ENCODE measurements at places on chromosomes 7 and 10.

GRCh38 chr7:156773966-156774365 is 119.0 kb downstream of the LMBR1 start:
- no peak for DNase-seq

DNA sequence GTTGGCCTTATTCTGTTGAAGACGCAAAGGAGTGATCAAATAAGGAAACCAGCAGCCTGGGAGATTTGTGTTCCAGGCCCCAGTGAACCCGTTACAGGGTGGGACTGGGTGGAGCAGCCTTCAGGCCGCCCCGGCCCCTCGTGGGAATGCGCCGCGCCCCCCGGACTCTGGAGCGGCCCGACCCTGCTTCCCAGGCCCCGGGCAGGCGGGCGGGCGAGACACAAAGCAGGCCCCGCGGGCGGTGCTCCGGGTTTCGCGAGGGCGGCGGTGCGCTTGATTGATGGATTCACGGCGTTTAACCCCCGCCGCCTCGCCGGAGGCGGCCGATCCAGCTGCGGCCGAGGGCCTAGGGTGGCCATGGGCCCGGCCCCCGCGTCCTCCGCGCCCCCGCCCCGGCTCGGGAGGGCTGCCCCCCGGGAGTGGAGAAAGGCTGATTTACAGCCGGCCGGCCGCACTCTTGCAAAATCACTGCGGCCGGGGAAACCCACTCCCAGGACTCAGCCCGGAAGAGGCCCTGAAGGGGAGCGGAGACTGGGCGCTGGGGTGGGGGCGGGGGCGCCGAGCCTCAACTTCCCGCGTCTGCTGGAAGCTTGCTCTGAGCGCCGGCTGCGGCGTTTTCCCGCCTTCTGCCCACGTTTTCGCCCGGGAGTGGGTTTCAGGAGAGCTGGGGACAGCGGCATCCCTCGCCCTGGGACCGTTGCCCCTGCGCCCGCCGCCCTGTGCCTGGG is 299.6 kb upstream of the NFE2L3 start:
- DNase-seq = peak; percentile 87

- peak; percentile 33 for DNase-seq
Observed at GRCh38 chr7:31059551-31059950, 7.4 kb downstream of the ADCYAP1R1 start.

GRCh38 chr7:149021725-149022062 is 6.6 kb downstream of the PDIA4 start:
- DNase-seq = no peak

DNA sequence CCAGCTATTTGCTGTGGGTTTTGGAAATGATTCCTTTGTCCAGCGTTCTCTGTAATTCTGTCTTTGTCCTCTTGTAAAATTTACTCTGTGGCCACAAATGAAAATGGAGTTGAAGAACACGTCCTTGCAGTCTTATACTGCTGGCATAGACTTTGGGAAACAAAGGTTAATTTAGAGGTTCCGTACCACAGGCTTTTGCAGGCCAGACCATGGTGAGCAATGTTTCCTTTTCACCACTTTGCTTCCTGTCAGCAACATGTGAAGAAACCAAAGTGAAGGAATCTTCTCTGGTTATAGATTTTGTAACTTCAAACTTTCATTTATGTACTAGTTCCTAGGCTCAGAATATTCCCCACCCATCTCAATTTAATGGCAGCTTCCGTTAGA is 488.5 kb downstream of the MDFIC start:
- no peak for DNase-seq

GRCh38 chr7:144063710-144064109 is 5.9 kb upstream of the OR2A25 start:
- peak; percentile 35 for DNase-seq

GRCh38 chr7:159070431-159071148 is 74.1 kb downstream of the VIPR2 start:
- DNase-seq = no peak

GRCh38 chr7:79412915-79413314 is 40.6 kb downstream of the MAGI2 start:
- no peak for DNase-seq

DNA sequence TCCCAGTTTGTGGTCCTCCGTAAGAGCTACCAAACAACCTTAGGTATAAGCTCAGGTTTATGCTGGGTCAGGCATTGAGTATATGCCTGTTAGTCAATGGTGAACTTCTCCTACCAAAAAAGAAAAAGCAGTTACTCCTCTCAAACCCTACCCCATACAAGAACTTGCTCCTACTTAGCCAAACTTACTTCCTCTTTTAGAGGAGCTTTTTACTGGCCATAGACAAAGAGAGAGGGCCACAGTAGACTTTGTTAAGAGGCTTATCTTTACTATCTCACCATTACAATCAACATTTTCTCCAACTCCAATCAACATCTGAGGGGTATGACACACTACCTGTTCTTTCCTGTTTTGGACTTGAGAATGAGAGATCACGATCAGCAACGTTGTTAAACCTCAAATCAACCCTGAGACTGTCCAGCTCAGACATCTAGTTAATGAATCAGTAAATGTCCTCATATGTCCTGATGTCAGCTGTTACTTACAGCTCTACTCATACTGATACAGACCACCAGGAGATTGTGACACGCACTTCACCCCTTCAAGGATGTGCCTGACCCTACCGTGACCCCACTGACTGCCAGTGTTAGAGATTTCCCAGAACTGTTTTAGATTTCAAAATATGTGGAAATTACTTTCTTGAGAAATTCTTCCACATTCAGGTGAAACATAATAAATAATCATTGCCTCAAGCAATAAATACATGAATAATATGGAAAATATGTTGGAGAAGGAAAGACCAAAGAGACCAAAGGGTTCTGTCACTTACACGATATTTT is 18.4 kb upstream of the CCDC71L start:
- no peak for DNase-seq

GRCh38 chr7:326809-327232 is 36.9 kb downstream of the FOXL3 start:
- no peak for DNase-seq

- DNase-seq = no peak
Observed at GRCh38 chr10:93226619-93227018, 152.9 kb downstream of the CYP26A1 start.

GRCh38 chr10:123513870-123514269 is 152.3 kb upstream of the GPR26 start:
- no peak for DNase-seq

DNA sequence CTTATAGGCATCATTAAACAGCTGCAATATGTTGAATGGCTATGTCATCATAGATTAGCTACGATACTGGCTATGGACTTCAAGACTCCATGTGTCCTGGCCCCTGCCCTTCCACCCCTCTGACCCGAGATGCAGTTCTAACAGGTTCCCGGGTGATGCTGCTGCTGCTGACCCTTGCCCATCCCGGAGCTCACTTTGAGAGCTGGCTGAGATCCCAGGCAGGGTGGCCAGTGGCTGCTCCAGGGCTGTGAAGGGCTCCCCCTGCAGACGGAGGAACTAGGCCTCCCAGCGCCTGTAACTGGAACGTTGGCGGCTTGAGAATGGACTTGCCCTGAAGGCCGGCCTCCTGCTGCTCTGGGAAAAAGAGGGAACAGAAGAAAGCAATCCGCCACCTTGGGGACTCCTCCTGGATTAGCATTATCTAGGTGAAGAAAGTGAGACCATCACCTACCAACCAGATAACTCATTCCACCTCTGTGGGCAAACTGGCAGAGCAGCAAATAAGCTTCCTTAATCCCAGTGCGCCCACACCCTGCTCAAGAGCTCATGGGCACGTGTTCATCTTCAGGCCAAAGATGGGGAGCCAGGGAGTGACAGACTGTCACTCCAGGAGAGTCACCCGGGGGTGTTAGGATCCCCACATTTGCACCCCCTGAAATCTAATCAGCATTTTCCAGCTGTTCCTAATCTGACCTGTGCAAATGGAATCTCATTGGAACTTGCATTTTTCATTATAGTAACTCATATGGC is 56.8 kb downstream of the PARP12 start:
- peak; percentile 72 for DNase-seq

- DNase-seq = no peak
Observed at GRCh38 chr10:49318028-49318427, 19.1 kb downstream of the C10orf71 start.

- peak; percentile 25 for DNase-seq
Observed at GRCh38 chr7:140298213-140298612, 100.1 kb downstream of the SLC37A3 start.

DNA sequence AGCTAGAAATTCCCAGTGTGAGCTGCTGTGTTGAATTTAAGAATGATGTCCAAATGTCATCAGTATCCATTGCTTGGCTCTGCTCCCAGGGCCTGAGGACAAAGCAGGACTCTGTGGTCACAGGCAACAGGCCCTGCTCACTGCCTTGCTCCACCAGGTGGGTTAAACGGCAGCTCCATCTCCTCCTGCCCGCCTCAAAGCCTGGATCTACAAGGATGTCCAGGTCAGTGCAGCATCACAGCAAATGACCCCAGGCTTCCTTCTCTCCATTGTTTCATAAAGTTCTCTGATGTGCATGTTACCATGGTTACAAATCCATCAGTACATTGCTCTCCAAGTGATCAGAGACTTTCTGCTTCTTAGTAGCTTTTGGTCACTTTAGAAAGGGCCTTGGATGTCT is 322.0 kb upstream of the ZNF32 start:
- no peak for DNase-seq

DNA sequence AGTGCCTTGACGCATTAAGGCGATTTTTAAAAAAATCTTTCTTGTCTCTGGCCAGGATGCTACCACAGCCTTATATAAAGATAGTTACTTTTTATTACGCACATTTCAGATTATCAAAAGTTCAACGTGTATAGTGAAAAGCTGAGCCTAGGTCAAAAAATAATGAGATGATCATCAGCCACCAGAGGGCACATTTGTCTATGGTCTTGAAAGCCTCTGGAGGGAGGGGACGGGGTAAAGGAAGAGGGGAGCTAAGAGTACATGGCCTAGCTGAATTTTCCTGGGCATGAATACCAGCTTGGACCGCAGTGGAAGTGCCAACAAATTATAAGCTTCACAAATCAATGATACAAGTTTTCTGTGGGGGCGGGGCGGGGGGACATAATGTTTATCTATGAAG is 285.9 kb upstream of the SMIM30 start:
- DNase-seq = peak; percentile 57

DNA sequence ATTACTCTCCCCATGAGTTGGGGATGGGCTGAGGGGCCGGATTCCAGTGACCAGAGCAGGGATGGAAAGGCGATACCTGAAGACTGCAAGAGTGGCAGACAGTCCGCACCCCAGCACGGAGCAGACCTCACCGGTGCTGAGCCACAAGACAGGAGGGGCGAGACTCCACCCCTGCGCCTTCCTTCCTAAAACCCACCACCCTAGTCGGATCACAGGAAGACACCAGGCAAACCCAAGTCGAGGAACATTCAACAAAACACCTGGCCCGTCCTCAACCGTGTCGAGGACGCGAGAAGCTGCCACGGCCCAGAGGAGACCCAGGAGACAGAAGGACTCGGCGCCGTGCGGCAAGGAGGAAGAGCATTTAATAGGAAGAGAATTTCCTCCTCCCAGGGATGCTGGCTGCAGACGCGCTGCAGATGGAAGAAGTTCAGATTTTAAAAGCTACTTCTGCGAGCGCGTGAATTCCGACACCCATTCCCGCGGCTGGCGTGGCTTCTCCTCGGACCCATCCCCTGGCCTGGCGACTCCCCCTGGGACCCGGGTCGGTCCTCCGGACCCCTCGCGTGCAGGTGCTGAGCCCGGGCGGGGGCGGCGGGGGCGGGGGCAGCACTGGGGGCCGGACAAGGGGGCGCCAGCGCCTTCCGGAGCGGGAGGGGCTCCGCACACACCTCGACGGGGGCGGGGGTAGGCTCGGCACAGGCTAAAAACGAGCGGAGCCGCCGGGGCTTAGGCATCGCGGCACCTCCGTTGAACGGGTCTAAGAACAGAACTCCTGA is 563 bp upstream of the UTF1 start:
- DNase-seq = no peak

- DNase-seq = no peak
Observed at GRCh38 chr7:157576415-157576814, 239.6 kb downstream of the DNAJB6 start.

DNA sequence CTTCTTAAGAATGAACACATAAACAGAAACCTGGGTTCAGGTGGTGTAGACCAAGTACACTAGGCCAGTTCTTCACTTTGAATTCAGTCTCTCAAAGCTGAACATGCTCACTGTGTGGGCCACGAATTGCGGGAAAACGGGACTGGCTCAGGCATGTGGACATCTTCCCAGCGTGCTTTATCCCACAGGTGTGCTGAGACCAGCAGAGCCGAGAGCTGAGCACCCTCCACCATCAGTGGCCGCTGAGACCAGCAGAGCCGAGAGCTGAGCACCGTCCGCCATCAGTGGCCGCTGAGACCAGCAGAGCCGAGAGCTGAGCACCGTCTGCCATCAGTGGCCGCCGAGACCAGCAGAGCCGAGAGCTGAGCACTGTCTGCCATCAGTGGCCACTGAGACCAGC is 265.4 kb downstream of the DNAJB6 start:
- DNase-seq = no peak

DNA sequence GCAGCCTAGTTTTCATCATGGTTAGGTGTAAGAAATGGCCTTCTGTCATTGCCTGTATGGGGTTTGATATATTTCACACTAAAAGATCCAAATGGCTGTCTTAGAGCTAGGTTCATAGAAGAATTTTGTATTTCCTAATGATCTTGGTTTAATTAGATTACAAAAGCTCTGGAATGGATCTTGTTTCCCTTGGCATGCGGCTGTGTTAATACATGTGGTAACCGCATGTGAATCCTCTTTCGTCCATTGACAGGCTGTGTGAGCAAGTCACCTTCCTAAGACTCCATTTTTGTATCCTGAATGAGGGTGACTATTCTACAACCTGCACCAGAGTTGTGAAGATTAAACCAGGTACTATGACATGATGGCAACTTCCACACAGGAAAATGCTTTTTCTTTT is 12.4 kb upstream of the FZD1 start:
- no peak for DNase-seq

GRCh38 chr10:51770709-51771108 is 71.3 kb upstream of the CSTF2T start:
- DNase-seq = peak; percentile 53

GRCh38 chr10:104340641-104341040 is 2.4 kb upstream of the ITPRIP start:
- DNase-seq = no peak

GRCh38 chr7:140153666-140154161 is 23.1 kb downstream of the KDM7A start:
- DNase-seq = no peak

DNA sequence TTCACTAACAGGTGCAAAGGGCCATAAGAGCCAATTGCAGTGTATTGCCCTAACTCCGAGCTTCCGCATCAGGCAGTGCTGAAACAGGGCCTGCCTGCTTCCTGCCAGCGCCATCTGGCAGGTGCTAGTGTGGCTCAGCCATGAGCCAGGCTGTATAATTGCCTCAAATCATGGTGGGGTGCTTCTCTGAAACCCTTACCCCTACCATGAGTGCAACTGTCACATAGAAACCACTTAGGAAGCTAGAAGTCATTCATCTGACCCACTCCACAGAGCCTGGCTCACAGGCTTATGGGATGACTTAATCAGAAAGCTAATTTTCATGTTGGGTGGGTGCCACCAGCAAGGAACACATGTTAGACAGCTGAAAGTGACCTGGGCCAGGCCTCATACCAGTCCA is 133.3 kb upstream of the LAMB4 start:
- DNase-seq = peak; percentile 92

GRCh38 chr10:129388435-129388834 is 78.6 kb upstream of the MGMT start:
- DNase-seq = no peak

GRCh38 chr10:52322323-52322722 is 8.2 kb downstream of the DKK1 start:
- DNase-seq = no peak

- DNase-seq = no peak
Observed at GRCh38 chr10:121800831-121801230, 127.0 kb downstream of the ATE1 start.

GRCh38 chr7:139973101-139974050 is 89.4 kb downstream of the PARP12 start:
- DNase-seq = no peak

GRCh38 chr7:13989126-13989948 is at the start of gene ETV1:
ETV1 (minus strand) TSS chr7:13989666; CDS start chr7:13989052, 614 bp downstream.
- peak; percentile 80 for DNase-seq

All from DMS53 (cell line).